Left forelimb (tissue), 1 donor: ENCODE measurements at places on chromosomes 3 and 15.

GRCh38 chr3:184538666-184539431 lies 22.7 kb upstream of the EPHB3 start:
- peak; percentile 48 for DNase-seq

DNA sequence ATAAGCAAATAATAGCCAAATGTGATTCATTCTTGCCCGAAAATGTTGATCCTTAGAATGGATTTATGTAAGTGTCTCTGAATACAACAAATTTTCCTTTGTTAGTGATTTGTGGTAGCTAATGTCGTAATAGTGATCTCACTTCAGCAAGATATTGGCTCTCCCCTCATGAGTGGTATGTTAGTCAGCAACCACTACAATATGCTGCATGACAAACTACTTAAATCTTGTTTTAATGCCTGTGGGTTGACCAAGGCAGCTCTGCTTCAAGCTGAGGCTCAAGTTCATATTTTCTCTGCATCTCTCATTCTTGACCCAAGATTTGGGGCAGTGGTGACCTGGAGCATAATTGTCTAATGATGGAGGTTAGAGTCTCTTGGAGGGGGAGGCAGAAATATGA lies 49.8 kb upstream of the GALNT15 start:
- no peak for DNase-seq

GRCh38 chr3:178263236-178263916 lies 272.9 kb upstream of the KCNMB2 start:
- DNase-seq, result no peak

GRCh38 chr15:46316024-46316423 lies 681.2 kb downstream of the SQOR start:
- no peak for DNase-seq

DNA sequence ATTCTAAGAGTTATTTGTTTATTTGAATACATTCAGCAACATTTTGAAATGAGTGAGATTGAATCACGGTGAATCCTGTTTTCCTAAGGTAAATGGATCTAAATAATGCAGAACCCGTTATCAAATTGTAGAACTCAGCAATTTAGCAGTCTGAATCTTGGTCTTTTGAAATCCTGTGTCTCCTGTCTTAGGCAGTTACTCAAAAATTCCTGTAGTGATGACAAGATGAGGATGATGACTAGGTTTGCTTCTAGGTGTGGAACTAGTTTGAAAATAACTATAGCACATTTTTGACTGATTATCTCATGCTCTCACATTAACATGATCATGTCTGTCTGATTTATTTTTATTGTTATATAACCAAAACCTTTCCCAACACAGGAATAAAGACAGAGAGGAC lies 115.0 kb downstream of the RAP2B start:
- DNase-seq, result no peak
